ENCODE measurements at places on chromosomes 3 and 15.

- DNase-seq = no peak
Observed at GRCh38 chr15:47824147-47824546, 106.8 kb downstream of the SEMA6D start.

GRCh38 chr3:138032567-138032966 is 22.6 kb downstream of the CLDN18 start:
- DNase-seq = no peak

DNA sequence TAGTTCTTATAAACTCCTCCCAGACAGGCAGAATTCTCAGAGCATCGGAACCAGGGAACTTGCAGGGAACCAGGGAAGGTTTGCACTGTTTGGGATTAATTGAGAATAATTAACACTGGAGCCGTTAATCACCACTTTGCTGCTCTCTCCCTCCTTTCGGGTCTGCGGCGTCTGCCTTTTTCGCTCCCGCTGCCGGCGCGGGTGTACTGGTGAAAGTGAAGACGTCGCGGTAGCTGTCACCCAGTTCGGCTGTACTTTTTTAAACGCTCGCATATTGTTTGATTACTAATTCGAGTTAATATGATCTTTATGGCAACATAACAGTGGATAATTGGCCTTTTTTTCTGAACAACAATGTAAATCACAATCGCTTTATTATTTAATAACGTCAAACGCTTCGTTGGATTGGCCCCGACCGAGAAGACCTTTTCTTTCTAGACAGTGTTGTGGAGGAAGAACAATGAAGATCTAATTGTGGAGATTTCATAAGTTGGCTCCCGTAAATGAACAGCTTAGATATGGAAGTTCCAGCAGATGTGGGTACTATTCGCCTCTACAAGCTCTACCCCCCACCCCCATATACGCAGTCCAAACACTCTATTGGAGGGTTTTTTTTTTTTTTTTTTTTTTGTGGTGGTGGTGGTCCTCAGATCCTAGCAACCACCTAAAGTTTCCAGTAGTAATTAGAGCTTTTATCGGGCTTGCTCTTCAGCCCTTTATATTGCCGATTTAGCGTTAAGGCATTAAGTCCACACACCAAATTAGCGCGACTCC is 12.7 kb downstream of the SOX2 start:
- DNase-seq = no peak

- DNase-seq = no peak
Observed at GRCh38 chr3:119700269-119700919, 2.4 kb upstream of the CFAP91 start.

DNA sequence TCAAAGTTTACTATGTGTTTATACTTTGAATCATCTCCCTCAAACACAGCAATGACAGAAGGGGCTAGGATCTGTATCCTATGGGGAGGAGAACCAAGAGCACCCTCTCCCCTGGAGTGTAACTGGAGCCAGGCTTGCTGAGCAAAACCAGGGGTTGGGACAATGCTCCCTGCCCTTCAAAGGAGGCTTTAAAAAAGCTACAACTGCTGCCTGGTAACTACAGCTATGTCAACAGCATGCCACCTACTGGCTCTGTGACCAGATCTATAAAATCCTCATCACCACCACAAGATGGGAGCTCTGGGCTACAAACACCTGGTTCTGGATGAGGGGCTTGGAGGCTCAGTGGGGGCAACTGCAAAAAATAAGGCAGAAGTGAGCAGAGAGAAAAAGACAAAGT is 61.9 kb downstream of the ANO10 start:
- DNase-seq = no peak

DNA sequence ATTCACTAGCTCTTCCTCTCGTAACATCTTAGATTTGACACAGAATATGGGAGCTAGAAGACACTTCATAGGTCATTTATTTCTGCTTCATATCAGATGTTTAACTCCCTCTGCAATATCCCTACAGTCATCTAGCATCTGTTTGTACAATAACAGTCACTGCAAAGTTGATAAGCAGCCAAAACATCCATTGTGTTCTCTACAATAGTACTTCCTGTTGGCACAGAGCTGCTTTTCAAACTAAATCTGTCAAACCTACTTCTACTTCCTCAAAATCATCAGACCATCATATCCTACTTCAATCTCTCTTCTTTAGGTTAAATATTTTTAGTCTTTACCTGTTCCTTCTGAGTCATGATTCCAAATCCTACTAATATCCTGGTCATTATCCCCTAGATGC is 233.2 kb downstream of the FGF12 start:
- no peak for DNase-seq

DNA sequence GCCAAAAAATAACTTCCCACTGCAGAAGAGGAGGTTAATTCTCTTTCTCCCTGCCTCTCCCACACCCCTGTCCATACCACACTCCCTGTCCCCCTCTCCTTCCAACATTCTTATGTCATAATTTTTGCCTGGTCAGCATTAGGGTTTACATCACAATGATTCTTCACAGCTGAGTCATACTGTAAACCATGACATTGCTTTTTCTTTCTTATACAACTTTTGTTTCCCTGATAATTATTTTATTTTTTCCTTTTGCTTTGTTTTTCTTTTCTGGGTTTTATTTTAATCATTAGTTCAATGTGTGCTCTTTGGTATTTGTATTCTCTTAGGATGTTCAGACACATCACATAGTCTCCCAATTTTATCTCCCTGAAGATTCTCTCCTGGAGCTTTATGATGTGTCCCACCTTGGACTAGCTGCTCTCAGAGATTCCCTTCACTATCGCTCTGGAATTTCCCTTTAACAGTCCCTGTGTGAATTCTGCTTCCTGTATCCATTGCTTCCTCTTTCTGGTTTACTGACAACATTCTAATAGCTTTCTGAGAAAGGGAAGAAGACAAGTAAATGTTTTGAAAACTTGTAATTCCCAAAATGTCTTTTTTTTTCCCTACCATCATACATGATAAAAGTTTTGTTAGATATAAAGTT is 70.7 kb downstream of the SOX2 start:
- DNase-seq = no peak

- DNase-seq = no peak
Observed at GRCh38 chr3:150184426-150185071, 213.9 kb upstream of the PFN2 start.

DNA sequence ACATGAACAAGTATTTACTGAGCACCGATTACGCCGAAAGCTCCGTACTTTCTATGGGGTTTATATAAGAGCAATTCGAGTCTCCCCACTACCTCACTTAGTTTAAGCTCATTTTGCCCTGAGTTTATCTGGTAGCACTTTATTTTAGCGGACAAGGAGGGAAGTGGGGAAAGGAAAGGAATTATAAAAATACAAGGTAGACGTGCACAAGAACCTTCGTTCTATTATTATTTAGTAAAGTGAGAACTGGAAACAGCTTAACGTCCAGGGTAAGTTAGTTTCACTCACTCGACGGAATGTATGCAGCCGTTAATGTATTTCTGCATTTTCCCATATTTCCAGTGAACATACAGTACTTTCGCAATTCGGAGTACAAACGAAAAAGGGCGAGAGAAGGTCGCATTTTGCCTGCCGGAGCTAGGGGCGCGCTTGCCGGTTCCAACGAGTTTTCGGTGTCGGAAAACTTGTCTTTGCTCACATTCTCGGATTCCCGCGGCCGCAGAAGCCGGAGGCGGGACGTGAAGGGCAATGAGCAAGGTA is 1.2 kb upstream of the STT3B start:
- no peak for DNase-seq

GRCh38 chr15:88506628-88507027 is 39.1 kb downstream of the MRPS11 start:
- DNase-seq = no peak

DNA sequence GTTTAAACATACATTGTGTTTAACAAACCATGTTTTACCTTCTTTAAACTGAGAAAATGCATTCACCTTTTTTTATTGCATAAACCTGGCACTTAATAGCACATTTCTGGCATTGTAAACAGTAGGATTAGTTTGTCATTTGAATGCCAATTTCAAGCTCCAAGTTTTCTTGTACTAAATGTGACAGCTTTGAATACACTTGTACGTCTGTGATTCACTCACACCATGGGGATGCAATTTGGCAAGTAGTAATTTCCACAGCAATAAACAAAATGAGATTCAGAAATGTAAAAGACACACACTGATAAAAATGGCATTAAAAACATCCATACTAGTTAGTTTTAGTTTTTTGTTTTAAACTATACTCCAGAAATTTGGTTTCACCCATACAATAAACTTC is 598.9 kb downstream of the SI start:
- DNase-seq = no peak

DNA sequence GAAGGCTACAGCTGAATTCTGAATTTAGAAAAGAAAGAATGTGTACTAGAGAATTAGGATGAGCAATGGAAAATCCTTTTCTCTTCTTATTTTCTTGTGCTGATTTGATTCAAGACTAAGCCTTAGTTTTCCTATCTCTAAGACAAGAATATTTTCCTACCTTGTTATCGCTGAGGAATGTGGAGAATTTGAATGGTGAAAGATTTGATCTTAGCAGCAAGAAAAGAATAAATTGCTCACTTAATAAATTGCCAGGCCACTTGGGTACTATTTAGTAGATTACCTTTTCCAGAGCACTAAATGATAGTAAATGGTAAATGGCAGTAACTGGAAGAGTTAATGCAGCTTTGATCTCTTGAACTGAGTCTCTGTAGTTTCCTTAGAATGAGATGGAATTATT is 145.7 kb upstream of the MEIS2 start:
- no peak for DNase-seq

GRCh38 chr15:78223396-78224022 is 10.9 kb downstream of the ACSBG1 start:
- DNase-seq = no peak

- DNase-seq = no peak
Observed at GRCh38 chr15:70609889-70610288, 153.5 kb downstream of the UACA start.

GRCh38 chr3:31075876-31076275 is 181.4 kb upstream of the GADL1 start:
- no peak for DNase-seq

GRCh38 chr15:81111510-81112470 is 22.3 kb upstream of the CFAP161 start:
- no peak for DNase-seq

Measured in stimulated activated CD8-positive, alpha-beta memory T cell treated with anti-CD3 and anti-CD28 coated beads, Interleukin-7, amount 100 ng/mL, for 1 hour (primary cell).